Activated naive CD8-positive, alpha-beta T cell treated with anti-CD3 and anti-CD28 coated beads for 36 hours (primary cell): ENCODE measurements at places on chromosomes 5 and 9.

DNA sequence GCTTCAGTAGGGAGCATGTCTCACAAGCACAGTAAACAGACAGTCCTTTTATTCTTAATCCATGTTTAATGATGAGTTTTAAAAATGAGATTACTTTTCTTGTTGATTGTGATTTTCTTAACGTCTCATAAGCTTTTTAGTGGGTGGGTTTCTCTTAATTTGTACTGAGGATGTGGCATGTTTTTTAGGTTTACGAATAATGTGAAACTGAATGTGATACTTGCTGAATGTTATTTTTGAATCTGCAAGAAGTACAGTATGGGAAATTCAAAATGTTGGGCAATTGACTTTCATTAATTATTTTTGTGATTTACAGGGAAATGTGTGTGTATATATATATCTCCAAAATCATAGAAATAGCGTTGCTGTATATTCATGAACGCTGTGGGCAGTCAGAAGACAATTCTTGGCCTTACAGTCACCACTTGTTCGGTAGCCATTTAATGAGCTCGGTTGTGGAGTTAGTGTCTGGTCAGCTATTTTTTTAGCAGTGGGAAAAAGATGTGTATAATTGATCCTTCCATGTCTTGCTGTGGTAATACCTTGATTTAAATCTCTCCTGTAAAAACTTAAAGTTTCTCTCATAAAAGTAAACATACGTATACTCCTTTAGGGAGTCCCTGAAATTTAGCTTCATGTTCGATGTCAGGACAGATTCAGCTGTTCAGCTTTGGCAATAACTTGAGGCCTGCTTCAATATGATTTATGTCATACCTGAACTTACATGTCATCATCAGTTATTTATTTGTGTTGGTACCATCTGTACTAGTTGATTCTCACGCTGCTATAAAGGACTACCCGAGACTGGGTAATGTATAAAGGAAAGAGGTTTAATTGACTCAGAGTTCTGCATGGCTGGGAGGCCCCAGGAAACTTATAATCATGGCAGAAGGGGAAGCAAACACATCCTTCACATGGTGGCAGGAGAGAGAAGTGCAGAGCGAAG is 15.0 kb downstream of the ICE1 start:
- no peak for DNase-seq

DNA sequence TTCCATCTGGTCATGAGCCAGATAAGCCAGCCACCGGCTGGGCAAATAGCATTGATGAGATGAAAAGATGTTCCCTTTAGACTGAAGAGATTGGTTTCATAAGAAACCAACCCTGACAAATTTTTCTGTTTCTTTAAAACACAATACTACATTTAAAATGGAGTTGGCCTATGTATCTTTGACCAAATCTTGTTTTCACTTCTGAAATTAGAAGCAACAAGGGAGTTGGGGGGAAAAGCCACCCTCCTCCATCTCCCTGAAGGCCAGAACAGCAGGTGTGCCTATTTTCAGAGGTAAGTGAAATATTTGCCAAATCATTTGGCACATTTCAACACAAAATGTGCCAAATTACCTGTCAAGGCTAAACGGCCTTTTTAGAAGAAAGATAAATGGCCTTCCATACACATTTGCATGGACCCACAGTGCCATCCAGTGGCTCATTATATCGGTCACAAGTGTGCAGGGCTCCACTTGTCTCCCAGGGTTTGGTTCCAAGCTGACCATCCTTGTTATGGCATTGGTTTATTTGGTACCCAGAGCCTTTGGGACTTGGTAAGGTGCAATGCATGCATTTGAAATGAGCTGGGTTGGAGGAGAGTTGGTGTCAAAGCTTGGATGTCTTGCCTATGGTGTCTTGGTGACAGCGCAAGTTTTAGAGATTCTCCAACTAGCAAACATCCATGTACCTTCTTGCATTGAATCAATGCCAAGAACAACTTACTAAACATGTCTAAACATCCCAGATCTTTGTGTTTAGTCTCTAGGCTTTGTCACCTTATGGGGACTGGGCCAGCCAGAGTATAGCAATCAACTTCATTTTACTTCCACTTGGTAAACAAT is 372.0 kb upstream of the KIF2A start:
- DNase-seq: no peak

GRCh38 chr5:133384903-133385302 is 227.4 kb downstream of the FSTL4 start:
- no peak for DNase-seq

DNA sequence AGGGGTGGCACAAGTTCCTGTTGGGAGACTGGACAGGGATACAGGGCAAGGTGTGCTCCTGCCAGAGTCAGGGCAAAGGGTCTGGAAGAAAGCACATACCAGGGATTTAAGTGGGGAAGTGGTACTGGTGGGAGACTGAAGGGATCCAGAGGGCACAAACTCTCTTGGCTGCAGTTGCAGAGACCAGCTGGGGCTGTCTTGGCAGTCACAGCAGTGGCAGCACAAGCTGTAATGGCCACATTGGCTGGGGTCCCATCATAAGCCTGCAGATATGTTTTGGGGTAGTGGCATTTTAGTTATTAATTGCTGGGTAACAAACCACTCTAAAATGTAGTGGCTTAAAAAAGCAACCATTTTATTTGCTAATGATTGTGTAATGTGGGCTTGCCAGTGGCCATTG is 492.2 kb downstream of the ENC1 start:
- DNase-seq: no peak

DNA sequence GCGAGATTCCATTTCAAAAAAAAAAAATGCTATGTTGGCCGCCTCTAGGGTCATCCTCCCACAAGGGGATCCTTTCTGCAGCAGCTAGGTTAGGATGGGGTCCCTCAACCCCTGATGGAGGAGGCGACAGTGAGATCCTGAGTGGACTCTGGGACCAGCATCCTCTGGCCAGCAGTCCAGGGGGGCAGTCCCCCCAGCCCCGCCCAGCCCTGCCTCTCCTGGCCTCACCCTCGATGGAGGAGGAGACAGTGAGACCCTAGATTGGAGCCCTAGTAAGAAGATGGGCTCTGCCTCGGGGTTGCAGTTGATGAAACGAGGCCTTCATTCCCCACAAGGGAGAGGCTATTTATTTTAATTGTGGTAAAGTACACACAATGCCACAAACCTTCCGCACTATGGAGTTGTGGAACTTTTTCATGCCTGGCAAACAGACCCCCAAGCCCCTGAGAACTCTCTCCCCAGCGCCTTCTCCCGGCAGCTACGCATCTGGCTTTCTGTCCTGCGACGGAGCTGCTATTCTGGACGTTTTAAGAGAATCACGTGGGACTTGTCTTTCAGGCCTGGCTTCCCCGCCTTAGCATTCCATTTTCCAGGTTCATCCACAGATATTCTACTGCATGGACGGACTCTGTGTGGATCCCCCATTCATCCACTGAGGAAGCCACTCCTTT is 15.8 kb downstream of the VAV2 start:
- no peak for DNase-seq
